ENCODE measurements at places on chromosomes 2 and 18.
A peak's percentile ranks its signal among the peaks of the same experiment; 100 is the strongest.

DNA sequence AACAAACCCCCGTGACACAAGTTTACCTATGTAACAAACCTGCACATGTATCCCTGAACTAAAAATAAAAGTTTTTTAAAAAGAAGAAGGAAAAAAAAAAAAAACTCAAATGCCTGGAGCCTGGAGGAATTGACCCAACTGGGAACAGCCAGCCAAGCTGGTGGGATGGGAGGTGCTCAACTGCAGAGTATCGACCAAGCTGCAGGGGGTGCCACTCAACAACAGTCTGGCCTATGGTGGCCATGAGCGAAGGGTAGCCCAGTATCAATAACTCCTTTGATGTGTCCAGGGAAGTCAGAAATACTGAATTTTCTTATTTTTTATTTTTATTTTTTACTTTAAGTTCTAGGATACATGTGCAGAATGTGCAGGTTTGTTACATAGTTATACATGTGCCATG is 310.3 kb upstream of the DLGAP1 start:
- DNase-seq, result no peak

- no peak for DNase-seq
These were observed 62.5 kb downstream of the LYPD6B start for GRCh38 chr2:149100739-149101699.

GRCh38 chr2:158806941-158807340 is 11.8 kb downstream of the DAPL1 start:
- DNase-seq, result no peak

- DNase-seq, result no peak
These were observed 626 bp downstream of the CAPN10 start for GRCh38 chr2:240586919-240587800.

GRCh38 chr2:136021406-136021805 is 36.0 kb upstream of the DARS1 start:
- DNase-seq, result no peak

- no peak for DNase-seq
These were observed 167.6 kb downstream of the AFF3 start for GRCh38 chr2:99974682-99975375.

DNA sequence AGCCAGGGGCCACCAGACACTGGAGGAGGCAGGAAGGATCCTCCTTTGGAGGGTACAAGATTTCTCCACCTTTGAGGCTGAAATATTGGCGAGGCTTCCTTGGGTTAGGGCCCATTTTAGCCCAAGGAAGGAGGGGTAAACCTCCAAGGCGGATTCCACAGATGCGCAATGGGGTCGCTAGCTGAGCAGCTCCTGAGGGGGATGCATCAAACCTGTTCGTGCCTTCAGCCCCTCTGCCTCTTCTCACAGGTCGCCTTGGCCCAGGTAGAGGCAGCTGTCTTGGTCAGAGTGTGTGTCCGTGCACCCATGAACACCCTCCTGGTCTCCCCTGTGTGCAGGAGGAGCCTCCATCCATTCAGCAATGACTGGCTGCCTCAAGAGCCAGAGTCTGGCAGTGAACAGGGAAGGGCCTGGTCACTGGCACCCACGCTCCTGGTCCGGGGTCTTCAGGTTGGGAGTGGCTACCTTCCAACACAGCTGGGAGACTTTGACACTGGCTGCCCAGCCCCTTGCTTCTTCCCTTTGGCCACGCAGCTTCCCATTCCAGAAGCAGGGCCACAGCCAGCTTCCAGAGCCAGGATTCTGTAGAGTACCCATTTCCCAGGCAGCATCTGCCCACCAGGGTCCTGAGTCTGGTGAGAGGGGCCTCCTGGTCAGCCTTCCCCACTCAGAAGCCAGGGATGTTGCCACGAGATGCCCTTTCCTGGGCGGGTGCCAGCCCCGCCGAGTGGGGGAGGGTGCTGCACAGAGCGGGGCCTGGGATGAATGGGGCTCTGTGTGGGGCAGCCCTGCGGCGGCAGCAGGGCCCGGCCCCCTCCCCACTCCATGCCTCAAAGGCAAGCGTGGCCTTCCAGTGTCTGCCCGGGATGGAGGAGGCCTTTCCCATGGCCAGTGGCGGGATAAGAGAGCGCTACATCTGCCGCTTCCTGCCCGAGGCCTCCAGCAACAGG is 95.8 kb upstream of the GPC1 start:
- no peak for DNase-seq

GRCh38 chr18:49249521-49249920 is 210.9 kb downstream of the DYM start:
- DNase-seq, result no peak

GRCh38 chr2:212448698-212449097 is 89.9 kb downstream of the ERBB4 start:
- no peak for DNase-seq

- DNase-seq, result peak; percentile 88
These were observed at the start of gene MSL3B for GRCh38 chr2:233867993-233868532. Gene MSL3B (minus strand): TSS chr2:233868386.

- no peak for DNase-seq
These were observed 22.0 kb downstream of the KATNAL2 start for GRCh38 chr18:46939337-46939963.

DNA sequence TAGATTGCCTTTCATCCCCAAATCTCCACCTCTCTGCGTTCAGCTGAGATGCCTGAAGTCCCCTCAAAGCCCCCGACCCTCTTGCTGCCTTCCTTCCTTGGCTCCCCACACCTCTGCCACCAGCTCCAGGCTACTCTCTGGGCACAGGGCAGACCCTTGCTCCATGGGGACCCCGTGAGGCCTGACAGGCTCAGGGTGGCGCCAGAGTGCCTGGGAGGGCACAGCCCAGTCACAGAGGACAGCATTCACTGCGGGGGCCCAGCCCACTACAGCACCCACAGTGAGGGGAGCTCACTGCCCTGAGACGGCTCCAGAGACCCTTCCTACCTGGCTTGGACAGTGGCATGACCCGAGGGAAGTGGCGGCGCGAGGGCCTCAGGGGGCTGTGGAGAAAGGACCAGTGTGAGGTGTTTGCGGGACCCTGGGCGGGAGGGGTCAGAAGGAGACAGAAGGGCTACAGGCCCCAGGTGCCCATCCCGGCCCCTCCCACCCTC is 51.0 kb downstream of the AQP12A start:
- no peak for DNase-seq

DNA sequence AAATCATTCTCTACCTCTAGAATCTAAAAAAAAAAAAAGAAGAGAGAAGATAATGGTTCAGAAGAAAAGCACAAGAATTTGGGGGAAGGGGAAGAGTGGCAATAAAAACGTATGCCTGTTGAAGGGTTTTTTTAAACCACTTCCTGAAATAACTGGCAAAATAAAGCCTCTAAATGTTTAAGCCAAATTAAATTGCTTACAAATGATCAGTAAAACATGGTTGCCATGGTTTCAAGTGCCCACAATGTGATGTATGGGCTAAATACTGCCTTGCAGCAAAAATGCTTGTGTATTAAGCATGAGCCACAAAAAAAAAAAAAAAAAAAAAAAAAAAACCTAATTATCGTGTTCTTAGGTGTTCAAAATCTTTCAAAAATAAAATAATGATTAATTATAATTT is 60.8 kb downstream of the RBM43 start:
- DNase-seq, result no peak

- no peak for DNase-seq
These were observed 195.4 kb downstream of the FAM210A start for GRCh38 chr18:13530879-13531387.

DNA sequence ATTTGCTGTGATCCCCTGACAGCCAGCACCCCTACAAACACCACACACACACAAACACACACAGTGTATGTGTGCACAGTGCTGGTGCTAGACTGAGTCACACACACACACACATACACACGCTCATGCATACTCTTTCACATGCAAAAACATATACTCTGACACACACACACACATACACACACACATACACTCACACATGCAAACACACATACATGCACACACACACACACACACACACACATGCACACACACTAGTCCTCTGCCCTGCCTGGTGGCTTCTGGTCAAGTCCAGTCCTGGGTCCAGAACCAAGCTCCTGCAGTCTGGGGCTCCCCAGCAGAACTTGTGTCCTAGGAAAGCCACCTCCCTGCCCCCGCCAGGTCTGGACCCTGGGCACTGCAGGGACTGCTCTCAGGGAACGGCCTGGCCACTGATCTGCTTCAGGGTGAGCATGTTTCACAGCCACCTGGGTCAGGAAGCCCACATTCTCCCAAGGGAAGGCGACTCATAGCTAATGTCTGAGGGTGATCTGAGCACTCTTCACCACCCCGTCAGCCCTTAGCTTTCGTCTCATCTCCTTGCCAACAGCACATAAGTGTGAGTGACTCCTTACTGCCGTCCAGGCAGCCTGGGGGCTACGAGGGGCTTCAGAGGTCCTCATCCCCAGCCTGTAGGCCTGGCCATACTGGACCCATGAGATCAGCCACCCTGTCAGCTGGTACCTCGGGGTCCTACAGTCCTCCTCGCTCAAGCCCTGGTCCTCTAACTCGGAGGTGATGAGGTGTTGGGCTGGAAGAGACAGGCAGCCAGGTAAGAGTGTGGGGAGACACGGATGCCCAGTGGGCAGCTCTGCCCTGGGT is 88.1 kb downstream of the MCFD2 start:
- no peak for DNase-seq

DNA sequence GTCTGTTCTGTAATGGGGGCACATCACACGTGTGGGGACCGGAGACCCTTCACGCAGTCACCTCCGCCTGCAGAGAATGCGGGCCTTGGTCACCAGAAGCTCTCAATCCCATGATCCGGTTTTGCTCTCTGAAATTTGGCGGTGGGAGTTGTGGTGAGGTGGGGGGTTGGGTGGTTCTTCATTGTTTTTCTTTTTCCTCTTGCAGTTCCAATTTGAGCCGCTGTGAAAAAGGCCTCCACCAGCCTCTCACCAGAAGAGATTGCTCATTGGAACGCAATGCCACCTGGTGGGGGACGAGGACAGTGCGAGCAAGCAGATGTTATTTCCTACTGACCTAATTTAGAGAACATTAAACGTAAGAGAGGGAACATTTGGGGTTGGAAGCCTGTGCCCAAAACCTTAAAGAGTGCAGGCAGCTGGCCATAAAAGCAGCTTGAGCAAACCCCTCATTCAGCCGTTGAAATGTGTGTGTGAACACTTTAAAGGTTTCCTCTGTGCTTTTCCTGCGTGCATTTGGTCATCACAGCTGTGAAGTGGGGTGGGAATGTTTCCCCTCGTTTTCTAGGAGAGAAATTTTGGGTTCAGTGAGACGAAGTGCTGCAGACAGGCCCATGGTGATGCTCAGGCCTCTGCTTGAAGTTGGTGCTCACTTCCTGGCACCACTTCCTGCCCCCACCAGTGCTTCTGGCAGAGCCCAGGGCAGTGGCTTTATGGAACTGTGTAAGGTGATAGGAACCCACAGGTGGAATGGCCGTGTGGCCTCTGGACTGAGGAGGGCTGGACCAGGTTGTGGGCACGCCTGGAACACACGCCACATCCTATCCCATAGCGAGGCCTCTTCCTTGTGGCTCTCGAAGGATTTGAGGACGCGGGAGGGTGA is 61.7 kb downstream of the ZCCHC2 start:
- DNase-seq, result peak; percentile 58

DNA sequence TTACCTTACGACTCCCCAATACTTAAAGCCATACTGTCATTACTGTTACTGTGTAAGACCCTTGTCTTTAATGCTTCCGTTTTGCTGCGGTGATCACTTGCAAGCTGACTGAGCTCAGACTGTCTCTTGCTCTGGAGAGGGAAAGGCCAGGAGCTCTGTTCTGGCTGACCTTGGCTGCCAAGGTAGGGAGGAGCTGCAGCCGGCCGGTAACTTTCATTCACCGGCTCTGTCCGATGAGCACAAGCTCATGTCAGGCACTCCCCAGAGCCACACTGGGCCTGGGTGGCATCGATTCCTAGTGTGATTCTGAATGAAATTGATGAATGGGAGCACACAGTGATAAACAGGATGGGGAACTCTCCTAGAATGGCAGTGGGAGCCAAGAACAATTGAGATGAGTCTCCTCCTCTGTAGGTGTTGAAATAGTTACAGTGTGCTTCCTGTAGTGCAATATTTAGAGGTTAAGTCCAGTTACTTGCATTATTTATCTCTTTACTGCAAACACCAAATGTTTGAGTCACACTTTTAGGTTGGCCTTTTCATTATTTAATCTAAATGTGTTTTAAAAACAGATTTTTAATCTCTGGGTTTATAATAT is 100.9 kb downstream of the ATP9B start:
- no peak for DNase-seq

DNA sequence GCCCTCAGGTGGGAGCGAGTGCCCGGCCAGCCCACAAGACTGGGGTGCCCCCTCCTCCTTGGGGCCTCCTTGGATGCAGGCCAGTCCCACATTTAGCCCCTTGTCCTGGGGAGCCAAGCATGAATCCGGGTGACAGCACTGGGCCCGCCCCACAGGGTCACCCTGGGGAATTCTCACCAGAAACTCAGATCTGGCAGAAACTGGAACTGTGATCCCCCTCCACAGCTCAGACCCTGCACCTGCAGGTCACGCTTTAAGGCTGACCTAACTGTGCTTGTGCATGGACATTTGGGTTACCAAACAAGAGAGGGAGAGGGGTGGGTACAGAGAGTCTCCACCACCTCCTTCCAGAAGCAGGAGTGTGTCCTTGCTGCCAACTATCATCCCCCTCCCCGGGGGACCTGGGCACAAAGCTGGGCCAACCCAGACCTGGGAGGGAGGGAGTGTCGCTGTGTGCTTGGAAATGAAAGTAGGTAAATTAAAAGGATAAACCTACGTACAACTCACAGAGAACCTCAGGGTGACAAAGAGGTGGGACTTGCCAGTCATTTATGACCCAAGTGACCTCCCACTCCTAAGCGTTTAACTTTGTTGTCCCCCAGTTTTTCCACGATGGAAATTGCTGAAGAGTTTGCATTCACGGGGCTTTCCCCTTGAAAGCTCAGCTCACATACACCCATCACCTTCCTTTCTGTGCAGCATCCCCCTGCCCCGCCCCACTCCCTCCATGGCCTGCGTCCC is 9.1 kb downstream of the ITM2C start:
- DNase-seq, result peak; percentile 83

DNA sequence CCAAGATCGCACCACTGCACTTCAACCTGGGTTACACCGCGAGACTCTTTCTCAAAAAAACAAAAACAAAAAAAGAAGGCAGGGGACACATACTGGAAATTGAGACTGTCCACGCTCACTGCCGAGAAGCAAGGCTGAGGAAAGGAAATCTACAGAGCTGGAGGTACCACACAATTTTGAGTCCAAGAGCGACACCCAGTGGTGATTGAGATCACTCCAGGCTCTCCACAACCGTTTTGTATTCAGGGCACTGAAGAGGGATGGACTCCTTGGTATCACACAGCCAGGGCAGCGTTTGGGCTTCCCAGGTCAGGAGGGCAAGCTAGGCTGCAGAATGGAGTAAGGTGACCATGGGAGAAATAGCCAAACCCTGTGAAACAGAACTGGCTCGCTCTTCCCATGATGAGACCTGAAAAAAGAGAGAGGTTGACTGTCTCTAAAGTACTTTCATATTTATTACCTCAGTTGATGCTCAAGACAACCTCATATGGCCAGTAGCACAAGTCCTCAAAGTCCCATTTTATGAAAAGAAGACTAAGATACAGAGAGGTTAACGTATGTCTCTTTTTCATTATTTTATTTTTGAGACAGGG is 74.5 kb upstream of the YPEL5 start:
- peak; percentile 30 for DNase-seq

- DNase-seq, result no peak
These were observed 26.2 kb downstream of the TRAF3IP1 start for GRCh38 chr2:238346544-238346943.

- DNase-seq, result no peak
These were observed 88.2 kb downstream of the GFPT1 start for GRCh38 chr2:69298862-69299261.
